ENCODE measurements at places on chromosomes 1 and 21.

- DNase-seq: no peak
Observed at GRCh38 chr1:191993549-191993948, 164.7 kb upstream of the RGS18 start.

DNA sequence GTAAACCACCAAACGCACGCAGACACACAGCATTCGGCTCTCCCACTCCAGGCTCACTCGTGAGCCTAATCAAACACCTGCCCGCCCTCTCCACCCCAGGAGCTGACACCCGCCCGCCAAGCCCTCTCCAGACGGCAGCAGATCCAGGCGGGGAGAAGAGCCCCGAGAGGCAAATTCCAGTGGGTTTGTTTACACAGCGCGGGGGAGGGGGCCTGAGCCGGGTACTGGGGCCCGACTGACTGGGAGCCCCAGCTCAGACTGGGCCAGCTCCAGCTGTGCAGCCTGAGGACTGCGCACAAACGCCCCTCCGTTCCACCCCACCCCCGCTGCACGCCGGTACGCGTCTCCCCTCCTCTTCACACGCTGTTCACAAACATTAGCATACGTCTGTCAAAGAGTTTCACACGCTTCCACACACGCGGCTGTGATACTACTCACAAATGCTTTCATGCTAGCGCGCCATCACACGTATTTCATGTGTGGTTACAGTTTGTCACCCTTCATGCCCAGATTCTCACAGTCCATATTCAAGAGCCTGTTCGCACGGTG lies 1.0 kb upstream of the EFNA1 start:
- no peak for DNase-seq

DNA sequence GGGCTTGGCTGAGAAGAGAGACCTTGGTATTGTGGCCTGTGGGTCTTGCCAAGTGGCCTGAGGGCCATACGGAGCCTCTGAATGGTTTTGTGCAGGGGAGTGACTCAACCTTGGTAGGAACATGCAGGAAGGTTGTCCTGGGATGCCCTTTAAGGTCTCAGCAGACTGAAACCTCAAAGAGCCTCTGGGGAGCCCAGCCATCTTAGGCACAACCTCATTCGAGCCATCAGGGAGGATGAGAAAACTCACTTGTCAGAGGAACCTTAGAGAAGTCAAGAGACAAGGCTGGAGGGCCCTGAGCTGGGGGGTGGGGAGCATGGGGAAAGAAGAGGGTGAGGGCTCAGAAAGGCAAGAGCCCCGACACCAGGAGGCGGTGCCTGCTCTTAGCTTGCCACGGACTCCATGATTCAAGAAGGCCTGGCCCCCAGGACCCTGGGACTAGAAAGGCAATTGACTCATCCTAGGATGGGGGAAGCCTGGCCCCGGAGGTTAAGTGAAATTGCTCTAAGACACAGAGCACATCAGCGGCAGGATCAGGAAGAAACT lies 13.0 kb downstream of the IFI6 start:
- DNase-seq: peak; percentile 49

DNA sequence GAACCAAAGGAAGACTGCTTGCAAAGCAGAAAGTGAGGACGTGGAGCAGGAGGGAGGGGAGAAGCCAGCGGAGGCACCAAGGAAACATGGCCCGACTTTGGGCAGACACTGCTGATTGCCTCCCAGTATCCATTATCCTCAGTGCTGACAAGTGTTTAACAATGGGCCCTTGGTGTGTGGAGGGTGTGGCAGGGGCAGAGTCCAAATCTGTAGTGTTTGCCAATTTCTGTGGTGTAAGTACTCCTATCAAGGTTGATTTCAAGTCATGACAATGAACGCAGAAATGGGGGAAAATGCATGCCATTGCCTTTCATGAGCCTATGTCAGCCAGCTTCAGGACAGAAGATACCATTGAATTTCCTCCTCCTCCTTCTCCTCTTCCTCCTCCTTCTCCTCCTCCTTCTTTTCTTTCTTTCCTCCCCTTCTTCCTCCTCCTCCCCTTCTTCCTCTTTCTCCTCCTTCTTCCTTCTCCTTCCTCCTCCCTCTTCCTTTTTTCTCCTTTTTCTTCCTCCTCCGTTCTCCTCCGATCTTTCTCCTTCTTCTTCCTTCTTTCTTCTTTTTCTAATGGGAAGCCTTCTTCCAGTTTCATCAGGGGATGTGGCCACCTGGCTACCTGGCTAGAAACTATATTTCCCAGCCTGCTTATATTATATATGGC lies 10.3 kb upstream of the PHC2 start:
- no peak for DNase-seq

DNA sequence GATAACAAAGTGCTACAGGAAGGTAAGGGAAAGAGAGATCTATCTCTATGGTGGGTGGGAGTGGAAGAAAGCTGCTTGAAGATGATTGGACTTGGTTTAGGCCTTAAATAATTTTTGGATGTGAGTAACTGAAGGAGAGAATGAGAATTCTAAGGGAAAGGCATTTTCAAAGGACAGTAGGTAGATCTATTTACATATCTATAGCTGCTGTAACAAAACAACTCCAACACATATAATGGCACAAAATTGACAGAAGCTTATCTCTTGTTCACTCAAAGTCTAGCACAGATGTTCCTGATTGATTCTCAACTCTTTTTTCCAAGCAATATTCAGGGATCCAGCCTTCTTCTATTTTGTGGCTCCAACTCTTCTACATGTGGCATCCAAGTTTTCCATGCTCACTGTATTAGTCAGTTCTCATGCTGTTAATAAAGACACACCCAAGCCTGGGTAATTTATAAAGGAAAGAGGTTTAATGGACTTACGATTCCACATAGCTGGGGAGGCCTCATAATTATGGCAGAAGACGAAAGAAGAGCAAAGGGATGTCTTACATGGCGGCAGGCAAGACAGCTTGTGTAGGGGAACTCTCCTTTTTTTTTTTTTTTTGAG lies 3.1 kb upstream of the DDAH1 start:
- no peak for DNase-seq

- DNase-seq: no peak
Observed at GRCh38 chr1:207654320-207654719, 9.4 kb downstream of the CR1L start.

- no peak for DNase-seq
Observed at GRCh38 chr1:244642988-244643387, 9.9 kb upstream of the DESI2 start.

DNA sequence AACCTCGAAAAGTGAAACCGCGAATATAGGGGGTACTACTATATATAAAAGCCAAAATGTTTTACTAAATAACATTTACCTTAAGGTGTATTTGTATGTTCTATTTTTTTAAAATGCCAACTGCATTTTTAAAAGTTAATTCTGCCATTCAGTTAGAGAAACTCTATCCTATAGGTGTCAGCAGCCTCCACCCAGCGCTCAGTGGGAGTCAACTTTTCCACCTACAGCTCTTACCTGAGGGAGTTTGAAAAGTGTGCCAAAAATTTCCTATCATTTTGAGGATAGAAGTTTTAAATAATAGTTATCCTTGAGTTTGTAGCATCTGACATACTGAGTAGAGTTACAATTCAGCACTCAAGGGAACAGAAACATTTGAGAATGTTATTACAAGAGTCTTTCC lies 6.1 kb upstream of the HP1BP3 start:
- no peak for DNase-seq

- no peak for DNase-seq
Observed at GRCh38 chr1:17559615-17560419, 20.3 kb downstream of the ARHGEF10L start.

DNA sequence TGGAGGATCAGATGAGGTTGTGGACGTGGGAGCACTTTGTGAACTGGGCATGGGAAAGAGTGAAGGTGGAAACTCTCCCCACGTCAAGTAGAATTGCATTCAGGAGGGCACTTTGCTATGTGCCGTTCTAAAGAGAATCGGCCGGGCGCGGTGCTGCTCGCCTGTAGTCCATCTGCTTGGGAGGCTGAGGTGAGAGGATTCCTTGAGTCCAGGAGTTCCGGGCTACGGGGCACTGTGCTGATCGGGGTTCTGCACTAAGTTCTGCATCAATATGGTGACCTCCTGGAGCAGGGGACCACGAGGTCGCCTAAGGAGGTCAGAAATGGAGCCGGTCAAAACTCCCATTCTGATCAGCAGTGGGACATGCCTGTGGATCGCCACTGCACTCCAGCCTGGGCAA lies 141.9 kb downstream of the PEX14 start:
- DNase-seq: no peak

DNA sequence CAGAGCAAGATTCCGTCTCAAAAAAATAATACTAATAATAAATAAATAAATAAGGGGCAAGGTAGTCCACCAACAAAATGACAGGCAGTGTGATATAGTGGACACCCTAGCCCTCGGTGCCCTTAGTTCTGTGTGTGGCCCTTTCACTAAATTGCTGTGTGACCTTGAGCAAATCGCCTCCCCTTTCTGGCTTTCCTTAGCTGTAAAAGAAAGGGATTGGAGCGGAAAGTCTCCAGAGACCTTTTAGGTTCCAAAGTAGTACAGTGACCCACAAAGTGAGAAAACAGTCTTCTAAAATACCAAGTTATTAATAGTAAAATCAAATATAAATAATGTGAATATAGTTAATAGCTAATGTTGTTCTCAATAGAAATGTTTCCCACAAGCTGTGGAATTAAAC lies 7.6 kb downstream of the LMNA start:
- DNase-seq: no peak

- no peak for DNase-seq
Observed at GRCh38 chr1:203177036-203177405, 1.4 kb upstream of the MYBPH start.

- DNase-seq: no peak
Observed at GRCh38 chr1:21247892-21248715, 42.2 kb downstream of the ECE1 start.

DNA sequence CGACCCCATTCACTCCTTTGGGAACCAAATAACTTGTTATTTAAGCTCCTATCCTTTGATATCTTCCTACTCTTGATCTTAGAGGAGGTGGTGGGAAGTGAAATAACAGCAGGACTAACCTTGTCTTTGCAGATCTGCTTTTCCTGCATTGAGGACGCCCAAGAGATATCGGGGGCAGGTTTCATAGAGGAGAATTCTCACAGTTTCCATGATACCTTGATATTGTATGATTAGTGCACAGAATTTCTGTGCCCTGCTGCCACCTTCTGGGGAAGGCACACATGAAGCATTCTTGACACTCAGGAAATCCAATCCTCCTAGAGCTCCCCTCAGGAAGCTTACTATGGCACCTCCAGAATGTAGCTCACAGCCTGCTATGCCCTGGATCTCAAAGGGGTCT lies 1.6 kb downstream of the CD1B start:
- DNase-seq: peak; percentile 43

DNA sequence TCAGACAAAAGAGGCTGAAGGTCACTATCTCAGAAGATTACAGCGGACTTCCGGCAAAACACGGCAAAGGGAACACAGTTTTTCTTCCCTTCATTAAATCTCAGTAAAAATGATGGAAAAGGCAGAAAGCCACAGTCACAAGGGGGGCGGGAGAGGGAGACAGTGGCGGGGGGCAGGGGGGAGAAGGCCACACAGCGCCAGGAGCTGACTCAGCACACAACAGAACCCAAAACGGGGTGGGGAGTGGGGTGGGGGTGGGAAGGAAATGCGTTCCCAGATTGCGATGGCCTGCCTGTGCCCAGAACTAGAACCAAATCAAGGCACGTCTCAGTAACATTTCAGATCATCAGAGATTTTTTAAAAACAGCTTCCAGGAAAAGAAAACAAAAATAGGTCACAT lies 13.4 kb downstream of the CFAP74 start:
- DNase-seq: no peak

GRCh38 chr1:117161887-117162286 lies 40.3 kb upstream of the TRIM45 start:
- no peak for DNase-seq

- peak; percentile 85 for DNase-seq
Observed at GRCh38 chr1:150922519-150922975, 3.6 kb upstream of the SETDB1 start.

- no peak for DNase-seq
Observed at GRCh38 chr1:35646043-35646442, 4.7 kb upstream of the PSMB2 start.

GRCh38 chr1:17567582-17567981 lies 28.1 kb downstream of the ARHGEF10L start:
- DNase-seq: no peak
